ENCODE measurements at places on chromosomes 1 and 21. TPM values are rescaled to one million over a fixed set of nuclear protein-coding genes. Genes with fewer than 3 reads are reported as not detected.

Gene IL19
- not detected for total RNA-seq

Gene ADSS2
- total RNA-seq: 63.2 TPM

Gene CYP4A22
- not detected for total RNA-seq

- peak; percentile 44 for DNase-seq
Observed at GRCh38 chr1:150268340-150268704, 494 bp downstream of the APH1A start.

- no peak for DNase-seq
Observed at GRCh38 chr1:69455718-69456117, 112.0 kb upstream of the LRRC7 start.

DNA sequence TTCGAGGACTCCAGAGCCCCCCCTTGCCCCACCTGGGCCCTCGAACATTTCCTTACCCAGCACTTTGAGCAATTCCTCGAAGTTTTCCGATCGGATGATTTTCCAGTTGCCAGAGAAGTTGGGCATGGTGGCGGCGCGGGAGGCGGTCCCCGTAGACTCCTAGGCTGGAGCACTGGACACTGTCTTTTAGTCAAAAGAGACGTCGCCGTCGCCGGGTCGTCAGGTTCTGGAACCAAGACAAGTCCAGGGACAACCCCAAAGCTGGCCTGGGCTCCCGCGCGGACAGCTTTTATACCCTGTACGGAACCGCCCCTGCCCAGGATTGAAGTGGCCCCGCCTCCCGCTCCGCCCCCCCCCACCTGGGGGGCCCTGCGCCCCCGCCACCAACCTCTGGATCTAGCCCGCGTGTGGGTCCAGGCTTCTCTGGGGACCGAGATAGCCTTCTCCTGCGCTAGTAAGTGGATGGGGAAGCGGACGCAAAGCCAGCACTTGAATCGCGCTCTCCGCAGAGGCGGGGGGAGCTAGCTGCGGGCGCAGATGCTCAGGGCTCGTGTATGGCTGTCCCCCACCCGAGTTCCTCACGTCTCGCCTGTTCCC lies at the start of gene CRABP2:
CRABP2 (minus strand) TSS at position 263 of the 597 bp plus-strand sequence; CDS start at position 126, 137 bp downstream.
- DNase-seq: no peak

- DNase-seq: no peak
Observed at GRCh38 chr1:161784968-161785367, 18.8 kb downstream of the ATF6 start.

DNA sequence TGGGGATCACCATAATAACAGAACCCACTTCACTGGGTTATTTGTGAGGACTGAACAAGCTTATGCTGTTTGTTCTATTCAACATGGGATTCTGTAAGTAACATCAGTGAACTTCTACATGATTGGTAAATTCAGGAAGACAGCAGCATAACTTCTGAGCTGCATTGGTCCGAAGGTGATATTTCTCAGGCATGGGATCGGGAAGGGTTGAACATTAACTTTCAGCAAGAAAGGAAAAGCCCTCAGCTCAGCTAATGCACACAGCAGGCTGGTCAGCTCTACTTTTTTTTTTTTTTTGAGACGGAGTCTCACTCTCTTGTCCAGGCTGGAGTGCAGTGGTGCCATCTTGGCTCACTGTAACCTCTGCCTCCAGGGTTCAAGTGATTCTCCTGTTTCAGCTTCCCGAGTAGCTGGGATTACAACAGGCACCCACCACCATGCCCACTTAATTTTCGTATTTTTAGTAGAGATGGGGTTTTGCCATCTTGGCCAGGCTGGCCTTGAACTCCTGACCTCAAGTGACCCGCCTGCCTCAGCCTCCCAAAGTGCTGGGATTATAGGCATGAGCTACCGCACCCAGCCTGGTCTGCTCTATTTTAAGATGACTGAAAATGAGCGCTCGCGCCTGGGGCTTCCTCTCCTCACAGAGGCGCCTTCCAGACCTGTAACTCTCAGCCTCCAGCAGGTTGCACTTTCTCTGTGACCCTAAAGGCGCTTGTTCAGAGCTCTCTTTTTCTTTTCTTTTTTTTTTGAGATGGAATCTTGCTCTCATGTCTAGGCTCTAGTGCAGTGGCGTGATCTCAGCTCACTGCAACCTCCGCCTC lies 42.2 kb downstream of the ECE1 start:
- no peak for DNase-seq

GRCh38 chr1:231866392-231867331 lies 240.1 kb downstream of the DISC1 start:
- DNase-seq: no peak

DNA sequence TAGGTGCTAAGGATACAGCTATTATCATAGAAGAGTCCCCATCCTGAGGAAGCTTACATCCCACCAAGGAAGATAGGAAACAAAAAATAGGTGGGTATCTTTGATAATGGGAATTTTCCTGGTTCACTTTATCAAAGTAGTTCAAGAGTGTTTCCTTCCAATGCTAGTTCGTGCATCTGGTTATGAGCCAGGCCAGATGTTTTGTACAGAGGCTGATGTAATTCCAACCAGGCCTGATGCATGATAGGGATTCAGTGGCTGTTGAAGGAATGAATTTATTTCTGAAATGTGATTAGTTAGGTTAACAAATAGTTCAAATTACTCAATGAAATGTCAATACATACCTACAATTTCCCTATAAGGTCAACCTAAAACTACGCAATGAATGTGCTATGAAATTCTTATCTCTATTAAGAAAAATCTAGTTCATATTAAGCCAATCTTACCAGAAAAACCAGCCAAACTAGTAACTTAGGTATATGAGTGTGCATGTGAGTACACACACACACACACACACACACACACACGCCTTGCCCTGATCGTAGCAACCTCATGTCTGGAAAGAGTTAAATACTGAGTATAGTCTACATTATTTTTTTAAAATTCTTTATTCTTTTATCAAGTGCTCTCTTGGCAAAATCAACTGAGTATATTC lies 9.5 kb upstream of the ZBTB18 start:
- DNase-seq: no peak
